Activated naive CD8-positive, alpha-beta T cell treated with anti-CD3 and anti-CD28 coated beads, Interleukin-2, amount 10 ng/mL, durations not matched to agents 7 days and 5 days (primary cell): ENCODE measurements at places on chromosomes 6 and 20. TPM values are rescaled to one million over a fixed set of nuclear protein-coding genes. Genes with fewer than 3 reads are reported as not detected.

DNA sequence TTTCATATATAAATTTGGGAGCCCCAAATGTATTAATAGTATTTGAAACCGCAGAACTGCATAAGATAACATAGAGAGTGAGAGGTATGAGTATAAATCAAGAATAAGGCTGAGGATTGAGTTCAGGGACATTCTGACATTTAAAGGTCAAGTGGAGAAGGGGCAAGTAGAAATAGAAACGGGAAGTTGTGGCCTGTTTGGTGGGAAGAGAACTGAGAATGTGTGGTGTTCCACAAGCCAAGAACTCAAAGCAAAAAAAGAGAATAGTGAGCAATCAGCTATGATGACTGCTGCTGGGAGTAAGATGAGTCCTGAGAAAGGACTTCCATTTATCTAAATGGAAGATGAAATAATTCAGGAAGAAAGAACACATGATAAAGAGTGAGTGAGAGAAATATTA is 418.4 kb downstream of the CD109 start:
- DNase-seq: no peak

GRCh38 chr20:45523821-45524220 is 8.4 kb upstream of the SPINT3 start:
- DNase-seq: no peak

- peak; percentile 41 for DNase-seq
Observed at GRCh38 chr6:10413850-10414738, 780 bp downstream of the TFAP2A start.

DNA sequence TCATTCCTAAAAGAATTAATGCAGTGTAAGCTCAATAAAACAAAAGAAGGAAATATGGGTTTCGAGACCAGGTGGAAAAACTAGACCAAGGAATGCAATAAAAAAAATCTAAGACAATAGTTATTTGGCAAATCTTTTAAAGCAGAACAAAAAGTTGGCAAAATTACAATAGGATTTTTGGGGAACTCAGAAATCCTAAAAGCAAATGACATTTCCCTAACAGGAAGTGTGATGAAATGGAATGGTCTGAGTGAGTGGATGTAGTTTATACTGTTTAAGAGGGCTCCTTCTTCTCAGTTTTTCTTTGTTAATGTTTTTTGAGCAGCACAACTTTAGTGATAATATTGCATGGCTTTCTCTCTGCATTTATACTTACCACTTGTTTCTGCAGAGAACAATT is 190.0 kb downstream of the PLCB4 start:
- DNase-seq: no peak

GSTA2 gene
- total RNA-seq: not detected
